Stimulated activated CD8-positive, alpha-beta memory T cell treated with anti-CD3 and anti-CD28 coated beads, Interleukin-12 subunit alpha, Interleukin-12 subunit beta, amount 100 ng/mL, for 4 hours (primary cell): ENCODE measurements at places on chromosomes 6 and 20.

DNA sequence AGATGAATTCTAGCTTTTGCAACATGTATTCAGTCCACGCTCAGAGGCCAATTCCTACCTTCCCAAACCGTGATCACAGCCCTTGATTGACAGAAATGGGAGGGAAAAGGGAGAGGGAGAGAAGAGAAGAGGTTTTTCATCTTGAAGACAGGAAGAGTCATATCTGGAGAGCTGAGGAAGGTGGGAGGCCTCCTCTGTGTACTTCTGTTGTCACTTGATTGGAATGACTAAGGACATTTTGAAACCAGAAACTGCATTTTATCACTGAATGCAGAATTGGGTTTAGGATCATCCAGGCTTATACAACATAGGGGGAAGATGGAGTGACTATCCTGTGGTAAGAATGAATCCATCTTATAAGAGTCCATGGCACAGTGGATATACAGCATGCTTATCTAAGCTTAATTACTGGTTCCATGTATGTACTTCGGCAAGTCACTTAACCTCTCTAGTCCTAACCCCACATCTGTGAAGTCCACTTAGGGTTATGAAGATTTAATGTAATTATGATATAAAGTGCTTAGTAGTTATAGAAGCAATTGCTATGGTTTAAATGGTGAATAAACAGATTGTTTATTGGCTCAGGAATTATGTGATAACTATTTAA, 144.0 kb downstream of the BCKDHB start:
- no peak for DNase-seq

GRCh38 chr6:166007349-166008263, 160.0 kb downstream of the TBXT start:
- DNase-seq, result no peak

GRCh38 chr20:51172558-51173428, 149.9 kb upstream of the KCNG1 start:
- DNase-seq, result no peak

GRCh38 chr6:81788748-81789147, 36.3 kb upstream of the TENT5A start:
- no peak for DNase-seq

- no peak for DNase-seq
These were observed 147.1 kb downstream of the TAF4 start for GRCh38 chr20:61918548-61918947.
